ENCODE measurements at places on chromosomes 2 and 18.

GRCh38 chr2:32697156-32697555, 69.3 kb downstream of the TTC27 start:
- DNase-seq, result peak; percentile 52

DNA sequence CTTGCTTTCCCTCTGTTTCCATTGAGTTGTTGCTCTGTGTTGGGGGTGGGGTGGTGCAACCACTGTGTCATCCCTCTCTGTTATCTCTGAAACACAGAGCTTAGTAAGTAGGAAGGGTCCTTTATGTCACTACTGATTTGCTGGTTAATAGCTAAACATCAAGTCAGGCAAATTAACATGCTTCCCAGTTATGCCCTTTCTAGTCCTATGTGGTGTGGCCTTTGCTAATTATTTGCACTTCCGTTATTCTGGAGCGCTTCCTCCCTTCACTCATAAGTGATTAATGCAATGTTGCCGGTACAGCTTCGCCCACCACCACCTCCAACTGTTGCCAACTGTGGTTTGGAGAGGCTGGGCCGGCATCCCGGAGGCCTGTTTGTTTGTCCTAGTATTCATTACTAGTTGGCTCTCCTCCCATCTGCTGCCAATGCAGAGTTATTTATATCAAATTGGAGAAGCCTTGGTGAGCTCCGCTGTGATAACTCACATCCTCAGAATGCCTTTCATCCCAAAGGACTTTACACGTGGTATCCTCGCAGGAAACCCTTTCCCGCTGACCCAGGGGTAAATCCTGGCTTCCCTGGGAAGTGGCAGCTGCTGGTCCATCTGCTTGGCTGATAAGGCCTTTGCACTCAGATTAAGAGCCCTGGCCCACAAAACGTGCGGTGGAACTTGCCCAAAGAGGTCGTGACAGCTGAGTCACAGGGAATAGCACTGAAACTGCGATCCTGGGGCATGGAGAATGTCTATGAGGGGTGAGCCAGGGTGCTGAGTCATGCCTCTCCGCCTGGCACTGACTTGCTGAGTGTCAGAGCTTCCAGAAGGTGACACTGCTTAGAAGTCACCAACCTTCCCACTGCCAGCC, 72.0 kb upstream of the ZCCHC2 start:
- DNase-seq, result peak; percentile 71

GRCh38 chr2:209911486-209911885, 91.0 kb upstream of the RPE start:
- DNase-seq, result no peak

DNA sequence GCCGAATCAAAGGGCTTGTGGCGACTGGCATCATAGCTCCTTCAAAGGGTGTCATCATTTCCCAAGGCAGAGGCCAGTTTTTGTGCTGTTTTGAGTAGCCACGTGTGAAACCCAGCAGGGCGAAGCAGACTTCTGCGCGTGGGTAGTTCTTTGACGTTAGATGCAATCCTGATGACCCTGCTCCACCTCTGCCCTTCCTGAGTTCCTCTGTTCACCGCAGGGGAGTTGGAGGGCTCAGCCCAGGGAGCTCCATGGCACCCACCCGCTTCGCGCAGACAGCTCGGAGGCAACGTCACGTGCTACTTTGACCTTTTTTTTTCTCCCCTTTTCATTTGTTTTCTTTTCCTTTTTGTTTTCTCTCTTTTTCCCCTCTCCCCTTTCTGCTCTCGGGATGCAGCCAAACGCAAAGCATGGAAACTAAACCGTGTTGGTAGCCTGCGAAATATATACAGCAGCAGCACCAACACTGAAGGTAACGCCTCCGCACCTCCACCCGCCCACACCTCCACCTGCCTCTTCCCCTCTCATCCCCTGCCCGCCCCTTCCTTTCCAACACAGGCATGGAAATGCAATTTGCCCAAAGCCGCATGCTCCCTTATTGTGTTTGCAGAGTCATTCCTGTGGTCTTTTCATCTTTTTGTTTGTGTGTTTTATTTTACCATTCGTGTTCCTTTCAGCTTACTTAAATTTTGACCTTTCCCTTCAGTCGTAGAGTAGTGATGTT, 153.6 kb downstream of the GBX2 start:
- DNase-seq, result no peak

DNA sequence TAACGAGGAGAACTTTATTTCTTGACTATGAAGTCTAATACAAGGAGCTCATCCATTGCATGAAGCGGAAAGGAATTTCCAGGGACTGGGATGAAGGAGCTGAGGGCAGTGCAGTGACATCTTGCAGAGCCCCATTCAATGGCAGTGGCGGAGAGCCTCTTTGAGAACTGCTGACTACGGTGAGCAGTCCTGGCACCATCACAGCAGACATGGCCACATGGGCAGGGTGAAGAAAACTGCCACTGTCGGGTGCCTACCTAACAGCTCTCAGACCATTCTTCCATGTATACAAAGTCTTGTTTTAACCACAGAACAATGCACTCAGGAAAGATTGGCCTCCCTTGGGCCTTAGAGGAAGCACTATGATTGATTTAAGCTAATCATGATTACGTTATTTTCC, 506.1 kb upstream of the DCC start:
- no peak for DNase-seq

DNA sequence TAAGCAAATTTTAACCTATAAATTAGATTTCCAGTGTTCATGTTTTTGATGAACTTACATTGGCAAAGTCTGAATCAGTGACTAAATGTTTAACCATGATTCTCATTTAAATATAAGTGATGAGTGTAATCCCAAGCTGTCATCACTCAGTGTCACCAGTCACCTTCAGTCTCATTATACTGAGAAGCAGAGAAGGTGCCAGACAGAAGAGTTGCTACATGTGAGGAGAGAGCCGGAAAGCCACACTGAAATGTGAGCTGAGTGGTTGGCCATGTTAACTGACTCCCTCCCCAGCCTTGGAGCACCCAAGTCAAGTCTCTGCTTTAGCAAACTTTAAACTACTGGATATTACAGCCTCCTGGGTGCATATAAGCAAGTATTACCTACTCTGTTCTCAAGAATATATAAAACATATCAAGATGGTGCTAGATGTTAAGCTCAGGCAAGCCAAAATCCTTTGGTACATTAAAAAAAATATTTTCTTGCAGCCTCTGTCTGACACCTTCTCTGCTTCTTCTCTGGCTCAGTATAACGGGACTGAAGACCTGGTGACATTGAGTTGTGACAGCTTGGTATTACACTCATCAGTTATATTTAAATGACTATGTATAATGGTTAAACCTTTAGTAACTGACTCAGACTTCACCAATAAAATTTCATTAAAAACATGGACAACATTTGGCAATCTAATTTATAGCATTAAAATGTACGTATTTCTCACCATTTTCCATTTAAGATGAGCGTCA, 75.8 kb upstream of the MAP3K20 start:
- no peak for DNase-seq

- DNase-seq, result no peak
These were observed 94.4 kb downstream of the CRIM1 start for GRCh38 chr2:36449943-36450392.

- no peak for DNase-seq
These were observed 242.3 kb upstream of the PXDN start for GRCh38 chr2:1986598-1986997.

- no peak for DNase-seq
These were observed 18.0 kb downstream of the HJURP start for GRCh38 chr2:233836359-233836758.

DNA sequence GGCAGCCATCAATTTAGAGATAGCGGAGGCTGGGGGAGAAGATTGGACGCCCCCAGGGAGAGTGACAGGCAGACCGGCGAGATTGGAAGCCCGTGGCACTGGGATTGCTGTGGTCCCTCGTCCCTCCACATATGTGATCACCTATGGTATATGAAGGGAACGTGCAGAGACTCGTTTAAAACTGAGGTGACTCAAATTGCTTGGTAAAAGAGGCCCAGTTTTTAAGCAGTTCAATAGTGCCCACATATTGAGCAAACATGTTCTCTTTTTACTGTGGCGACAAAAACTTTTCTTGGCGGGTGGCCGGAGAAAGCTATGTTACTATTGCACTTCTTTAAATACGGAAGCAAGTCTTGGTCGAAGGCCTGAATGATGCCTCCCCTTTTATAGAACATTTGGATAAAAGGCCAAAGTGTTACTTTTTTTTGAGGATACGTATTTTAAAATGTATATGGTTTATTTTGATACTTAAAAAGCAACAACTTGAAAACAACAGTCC, 9.1 kb downstream of the B3GNT2 start:
- DNase-seq, result no peak

- DNase-seq, result no peak
These were observed 95.4 kb downstream of the GLI2 start for GRCh38 chr2:120831086-120831485.

- no peak for DNase-seq
These were observed 9.2 kb upstream of the CD28 start for GRCh38 chr2:203697190-203697589.

GRCh38 chr2:152173831-152174230, 1.7 kb downstream of the STAM2 start:
- no peak for DNase-seq

DNA sequence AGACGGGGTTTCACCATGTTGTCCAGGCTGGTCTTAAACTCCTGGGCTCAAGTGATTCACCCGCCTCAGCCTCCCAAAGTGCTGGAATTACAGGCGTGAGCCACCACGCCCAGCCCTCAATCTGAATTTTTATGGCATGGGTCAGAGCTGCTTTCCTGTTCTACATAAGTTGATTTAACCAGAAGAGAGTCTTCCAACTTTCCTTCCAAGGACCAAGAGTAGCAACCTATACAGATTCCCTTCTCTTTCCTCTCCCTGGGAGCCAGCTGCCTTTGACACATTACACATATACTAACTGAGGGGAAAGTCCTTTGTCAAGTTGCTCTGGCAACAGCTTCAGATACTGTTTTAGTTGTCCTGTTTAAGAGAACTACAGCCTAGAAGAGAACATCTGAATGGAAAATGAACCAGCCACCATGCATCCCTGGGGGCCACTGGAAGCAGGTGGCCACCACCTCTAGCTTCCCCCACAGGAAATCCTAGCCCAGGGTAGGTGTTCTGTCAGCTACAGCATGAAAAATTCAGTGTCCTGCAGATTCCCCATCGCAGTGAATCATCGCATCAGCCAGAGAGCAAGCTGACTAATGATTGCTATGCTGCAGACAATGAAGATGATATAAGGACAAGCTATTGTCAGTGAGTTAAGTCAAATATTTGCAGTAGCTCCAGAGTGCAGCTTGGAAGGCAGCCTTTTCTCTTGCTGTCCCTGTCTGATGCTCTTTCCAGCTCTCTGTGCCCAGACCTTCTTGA, 62.9 kb downstream of the POMC start:
- peak; percentile 44 for DNase-seq

DNA sequence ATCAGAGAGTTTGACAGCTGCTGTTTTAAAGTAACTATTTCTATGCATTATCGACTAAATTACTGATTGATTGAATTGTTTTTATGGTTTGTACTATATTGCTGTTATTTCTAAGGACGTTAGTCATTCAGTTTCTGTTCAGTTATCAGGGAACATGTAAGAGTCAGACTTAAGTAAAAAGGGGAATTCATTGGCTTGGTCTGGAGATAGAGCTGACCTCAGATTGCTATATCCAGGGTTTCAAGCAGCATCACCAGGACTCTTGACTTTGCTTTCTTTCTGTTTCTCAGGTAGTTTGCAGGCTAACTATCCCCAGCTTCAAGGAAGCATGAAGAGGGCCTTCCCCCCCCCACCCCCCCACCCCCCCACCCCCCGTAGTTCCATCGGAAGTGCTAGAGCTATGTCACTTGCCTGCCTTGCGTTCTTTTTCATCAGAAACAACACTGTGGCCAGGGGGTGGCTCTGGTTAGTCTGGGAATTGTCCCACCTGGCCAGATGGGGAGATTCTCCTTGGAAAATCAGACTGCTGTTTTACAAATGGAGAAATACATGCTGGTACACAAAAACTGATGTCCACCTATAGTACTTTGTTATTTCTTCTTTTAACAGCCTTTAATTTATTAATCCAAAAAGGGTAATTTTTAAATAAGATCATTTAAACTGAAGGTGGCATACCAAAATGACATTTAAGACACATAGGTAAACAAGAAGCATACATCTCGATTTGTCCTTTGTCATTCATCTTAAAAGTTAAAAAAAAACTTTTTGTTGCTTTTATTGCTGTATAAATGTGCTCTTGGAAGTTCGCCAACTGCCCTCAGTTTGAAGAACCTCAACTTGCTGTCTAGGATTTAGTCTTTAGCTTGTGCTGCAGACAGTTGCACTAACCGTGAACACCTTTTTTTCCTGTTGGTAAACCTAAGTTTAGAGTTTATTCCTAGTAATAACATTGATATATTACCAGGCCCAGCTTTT, 9.4 kb downstream of the SMAD4 start:
- no peak for DNase-seq

- no peak for DNase-seq
These were observed 107.4 kb downstream of the CPO start for GRCh38 chr2:207046724-207047123.

DNA sequence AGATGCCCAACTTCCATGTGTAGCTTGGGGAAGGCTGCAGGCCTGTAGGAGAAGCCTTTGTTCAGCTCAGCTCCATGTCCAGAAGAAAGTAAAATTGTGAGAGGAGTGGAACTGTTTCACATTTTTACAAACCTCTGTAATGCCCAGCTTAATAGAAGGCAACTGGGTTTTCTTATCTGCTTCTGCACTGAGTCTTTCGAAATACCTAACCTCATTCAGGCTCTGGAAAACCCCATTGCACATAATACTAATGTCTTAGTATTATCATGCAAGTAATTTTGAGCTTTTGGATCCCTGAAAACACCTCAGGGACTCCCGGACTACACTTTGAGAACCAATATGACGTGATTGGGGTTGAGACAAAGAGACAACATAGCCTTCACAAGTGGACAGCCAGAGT, 5.8 kb downstream of the SMIM21 start:
- DNase-seq, result no peak

DNA sequence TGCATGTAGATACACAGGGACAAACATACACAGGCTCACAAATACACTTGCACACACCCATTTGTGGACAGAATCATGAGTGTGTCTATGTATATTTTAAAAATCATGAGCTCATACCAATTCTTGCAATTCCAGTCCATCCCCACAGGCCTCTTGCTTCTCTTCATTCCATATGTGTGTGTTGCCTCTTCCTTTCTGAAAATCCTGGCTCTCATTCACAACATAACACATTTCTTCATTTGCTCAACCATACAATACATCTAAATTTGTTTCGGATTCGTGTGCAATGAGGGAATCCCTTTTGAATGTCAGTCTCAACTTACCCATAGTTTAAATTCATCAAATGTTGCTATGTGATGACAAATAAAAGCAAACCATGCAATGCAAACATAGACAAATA, 51.4 kb downstream of the GNAL start:
- no peak for DNase-seq

- DNase-seq, result no peak
These were observed 135.9 kb upstream of the SERPINE2 start for GRCh38 chr2:224174990-224175389.
